NCI-H345 (cell line): ENCODE measurements at places on chromosomes 7 and 10.

DNA sequence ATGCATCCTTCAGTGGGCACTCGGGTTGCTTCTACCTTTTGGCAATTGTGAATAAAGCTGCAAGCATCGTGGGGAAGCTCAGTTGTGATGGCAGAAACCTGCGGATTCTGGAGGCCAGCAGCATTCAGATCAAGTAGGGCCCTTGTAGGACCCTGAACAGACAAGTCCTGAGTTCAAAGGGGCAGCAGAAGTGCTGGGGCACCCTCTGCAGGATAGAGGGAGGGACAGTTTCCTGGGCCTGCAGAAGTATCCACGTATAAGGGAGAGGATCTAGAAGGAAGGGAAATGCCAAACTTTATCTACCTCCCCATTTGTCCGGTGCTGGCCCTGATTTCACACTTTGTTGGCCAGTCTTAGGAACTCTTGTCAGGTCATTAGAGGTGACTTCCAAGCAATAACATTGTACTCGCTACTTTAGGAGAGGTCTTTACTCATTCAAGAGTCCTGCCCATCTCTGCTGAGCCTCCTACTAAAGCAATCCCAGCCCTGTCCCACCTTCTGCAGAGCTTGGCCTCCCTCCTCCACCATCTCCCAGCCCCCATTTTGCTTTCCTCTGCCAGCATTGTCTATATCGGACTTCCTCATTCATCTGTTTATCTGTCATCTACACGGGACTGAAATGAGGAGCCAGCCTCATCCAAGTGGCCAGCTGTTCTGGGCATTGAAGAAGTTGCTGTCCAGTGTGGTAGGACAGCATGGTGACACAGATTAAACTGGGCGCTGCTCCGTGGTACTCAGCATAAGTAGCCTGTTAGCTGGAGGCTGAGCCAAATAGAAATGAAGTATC lies 26.6 kb upstream of the R3HCC1L start:
- DNase-seq: no peak

DNA sequence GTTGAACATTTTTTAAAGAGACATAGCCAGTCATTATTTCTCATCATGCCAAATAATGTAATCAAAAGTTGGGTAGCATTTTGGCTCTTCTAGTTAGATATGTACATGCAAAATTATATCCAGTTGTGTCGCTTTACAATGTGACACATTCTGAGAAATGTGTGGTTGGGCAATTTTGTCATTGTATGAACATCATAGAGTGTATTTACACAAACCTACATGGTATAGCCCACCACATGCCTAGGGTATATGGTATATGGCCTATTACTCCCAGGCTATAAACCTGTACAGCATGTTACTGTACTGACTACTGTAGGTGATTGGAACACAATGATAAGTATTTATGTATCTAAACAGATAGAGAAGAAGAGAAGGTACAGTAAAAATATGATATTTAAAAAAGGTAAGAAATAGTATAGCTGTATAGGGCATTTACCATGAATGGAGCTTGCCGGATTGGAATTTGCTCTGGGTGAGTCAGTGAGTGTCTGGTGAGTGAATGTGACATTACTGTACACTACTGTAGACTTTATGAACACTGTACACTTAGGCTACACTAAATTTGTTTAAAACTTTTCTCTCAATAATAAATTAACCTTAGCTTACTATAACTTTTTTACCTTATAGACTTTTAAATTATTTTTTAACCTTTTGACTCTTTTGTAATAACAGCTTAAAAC lies 16.5 kb downstream of the ZNF365 start:
- no peak for DNase-seq

- DNase-seq: no peak
These were observed 14.4 kb downstream of the ANTXRL start for GRCh38 chr10:46301056-46301645.

DNA sequence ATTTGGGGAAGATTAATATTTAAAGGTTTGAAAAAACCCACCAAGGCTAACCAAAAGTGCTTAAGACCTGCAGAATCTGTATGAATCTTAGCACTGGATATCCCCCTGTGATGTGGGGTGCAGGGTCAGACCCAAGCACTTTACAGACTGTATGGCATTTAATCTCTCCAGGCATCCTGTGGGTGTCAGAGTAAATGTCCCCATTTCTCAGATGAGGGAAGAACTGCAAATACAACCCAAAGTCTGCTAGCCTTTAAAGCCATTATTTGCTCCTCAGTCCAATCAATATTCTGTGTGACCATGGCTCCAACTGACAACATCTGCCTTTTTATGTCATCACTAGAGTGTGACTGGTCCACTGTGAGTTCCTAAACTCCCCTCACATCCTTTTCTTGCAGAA lies 10.0 kb upstream of the MBL2 start:
- no peak for DNase-seq

GRCh38 chr7:3591944-3592343 lies 290.9 kb downstream of the SDK1 start:
- DNase-seq: no peak

DNA sequence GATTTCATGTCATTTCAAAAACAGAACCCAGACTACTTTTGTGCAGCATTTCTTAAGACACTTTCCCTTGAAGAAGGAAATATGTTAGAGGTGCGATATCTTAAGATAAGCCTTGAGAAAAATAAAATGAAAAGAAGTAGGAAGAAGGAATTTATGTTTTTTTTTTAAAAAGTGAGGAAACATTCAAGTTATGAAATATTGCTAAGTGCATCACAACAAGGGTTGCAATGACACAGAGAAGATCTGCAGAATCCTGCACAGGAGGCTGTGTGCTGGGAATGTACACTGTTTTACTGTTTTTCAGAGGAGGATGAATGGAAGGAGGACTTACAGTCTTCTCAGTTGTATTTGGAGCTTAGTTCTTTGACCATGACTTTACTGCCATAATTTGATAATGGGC lies 79.8 kb upstream of the NME8 start:
- no peak for DNase-seq

DNA sequence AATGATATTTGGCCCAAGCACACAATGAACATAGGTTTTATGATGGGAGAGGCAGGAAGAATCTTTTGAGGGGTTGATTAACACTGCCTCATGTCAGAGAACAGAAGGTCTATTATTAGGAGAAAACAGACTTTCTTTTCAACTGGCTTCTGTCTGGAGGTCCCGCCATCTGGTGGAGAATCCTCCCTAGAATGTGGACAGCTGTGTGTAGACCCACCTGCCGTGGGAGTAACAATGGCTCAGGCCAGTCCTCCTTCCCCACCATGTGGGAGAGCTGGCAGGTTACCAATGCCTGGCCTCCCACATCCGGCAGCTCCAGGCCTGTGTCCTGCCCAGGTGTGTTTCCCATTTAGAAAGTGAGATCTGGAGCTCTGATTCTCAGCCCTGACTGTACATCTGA lies 70.4 kb upstream of the AOAH start:
- DNase-seq: peak; percentile 69

- DNase-seq: no peak
These were observed 82.6 kb upstream of the ABCB5 start for GRCh38 chr7:20532890-20533289.

DNA sequence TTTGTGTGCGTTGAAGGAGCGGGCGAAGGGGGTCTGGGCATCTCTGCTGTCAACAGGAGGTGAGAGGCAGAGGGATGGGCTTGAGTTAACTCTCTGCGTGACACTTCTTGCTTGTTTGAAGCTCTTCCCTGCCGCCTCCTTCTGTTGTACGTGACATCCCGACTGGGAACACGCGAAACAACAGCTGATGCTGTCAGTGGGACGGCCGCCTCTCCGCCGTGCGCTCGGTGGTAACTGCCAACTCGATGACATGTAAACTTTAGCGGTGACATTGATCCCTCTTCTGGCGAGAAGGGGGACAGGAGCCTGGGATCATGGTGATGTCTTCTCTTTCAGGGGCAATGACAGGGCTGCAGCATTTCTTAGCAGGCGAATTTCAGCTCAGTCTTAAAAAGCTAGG lies 394.5 kb downstream of the TYW1 start:
- DNase-seq: no peak

DNA sequence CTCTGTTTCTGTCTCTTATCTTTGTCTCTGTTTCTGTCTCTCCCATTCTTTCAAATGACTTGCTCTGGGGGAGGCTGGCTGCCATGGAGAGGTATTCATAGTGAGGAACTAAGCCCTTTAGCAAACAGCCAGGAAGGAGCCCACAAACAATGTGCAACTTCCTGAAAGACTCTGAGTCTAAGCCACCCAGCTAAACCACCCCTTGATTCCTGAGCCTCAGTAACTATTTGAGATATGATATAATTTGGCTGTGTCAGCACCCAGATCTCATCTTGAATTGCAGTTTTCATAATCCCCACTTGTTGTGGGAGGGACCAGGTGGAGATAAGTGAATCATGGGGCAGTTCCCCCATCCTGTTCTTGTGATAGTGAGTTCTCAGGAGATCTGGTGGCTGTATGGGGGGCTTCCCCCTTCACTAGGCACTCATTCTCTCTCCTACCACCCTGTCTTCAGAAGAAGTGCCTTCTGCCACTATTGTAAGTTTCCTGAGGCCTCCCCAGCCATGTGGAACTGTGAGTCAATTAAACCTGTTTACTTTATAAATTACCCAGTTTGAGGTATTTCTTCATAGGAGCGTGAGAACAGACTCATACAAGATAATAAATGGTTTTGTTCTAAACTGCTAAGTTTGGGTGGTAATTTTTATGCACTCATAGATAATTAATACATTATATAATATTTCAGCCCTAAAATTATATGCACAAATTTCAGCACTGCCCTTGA lies 121.2 kb upstream of the FOXP2 start:
- DNase-seq: no peak

GRCh38 chr10:35345383-35345742 lies 9.1 kb downstream of the CCNY start:
- no peak for DNase-seq

DNA sequence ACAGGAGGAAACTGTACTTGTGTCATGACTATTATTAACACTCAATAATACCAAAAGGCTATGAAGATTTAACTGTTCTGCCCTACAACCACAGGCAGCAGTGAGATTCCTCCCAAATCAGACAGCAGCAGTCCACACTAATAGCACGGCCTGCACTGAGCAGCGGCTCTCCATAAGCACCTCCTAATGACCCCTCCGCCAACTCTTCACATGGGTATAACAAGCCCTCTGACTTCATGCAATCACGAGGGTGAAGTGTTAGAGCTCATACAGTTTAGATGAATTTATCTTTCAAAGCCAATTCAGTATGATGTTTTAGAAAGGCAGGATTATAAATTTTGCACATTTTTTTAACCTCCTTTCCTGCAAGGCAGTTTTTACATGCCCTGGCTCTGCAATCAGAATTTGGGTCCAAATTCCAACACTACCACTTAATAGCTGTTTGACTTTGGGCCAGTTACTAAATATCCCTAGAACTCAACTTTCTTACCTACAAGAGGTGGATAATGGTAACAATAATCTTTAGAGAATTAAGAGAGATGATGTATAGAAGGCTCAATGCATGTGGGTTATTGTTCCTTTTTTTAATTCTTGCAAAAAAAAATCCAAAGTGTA lies 617.1 kb downstream of the KCNMA1 start:
- DNase-seq: no peak

DNA sequence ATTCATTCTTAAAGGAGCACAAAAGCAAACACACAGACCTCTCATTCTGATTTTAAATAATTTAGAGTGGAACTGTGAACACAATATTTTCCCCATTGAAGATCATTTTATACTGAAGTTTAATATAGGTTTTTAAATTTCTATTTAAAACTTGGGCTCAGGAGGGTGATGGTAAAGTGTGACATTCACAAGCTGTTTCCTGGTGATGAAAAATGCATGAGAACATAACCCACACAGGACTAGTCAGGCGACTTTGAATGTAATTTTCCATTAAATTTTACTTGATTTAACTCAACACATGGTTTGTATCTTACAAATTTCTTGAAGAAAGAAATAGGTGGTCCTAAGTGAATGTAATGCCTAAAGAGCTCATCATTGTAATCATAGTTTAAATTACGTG lies 143.6 kb downstream of the CDK14 start:
- no peak for DNase-seq

DNA sequence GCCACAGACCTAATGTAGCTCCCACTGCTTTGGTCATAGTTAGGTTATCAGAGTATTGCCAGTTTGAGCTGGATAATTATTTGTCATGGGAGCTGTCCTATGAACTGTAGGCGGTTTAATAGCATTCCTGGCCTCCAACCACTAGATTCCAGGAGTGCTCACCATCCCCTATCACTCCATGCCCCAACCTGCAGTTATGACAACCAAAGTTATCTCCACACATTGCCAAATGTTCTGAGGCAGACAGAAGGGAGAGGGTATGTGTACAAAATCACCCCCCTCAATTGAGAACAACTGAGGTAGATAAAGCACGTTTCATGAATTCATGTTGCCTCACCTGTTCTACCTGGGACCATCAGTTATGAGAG lies 119.0 kb upstream of the CACUL1 start:
- DNase-seq: no peak

GRCh38 chr10:109784236-109784635 lies 139.1 kb downstream of the XPNPEP1 start:
- DNase-seq: no peak
